Activated T-cell treated with anti-CD3 and anti-CD28 coated beads, Interleukin-2, amount 50 U/mL, for 48 hours (primary cell): ENCODE measurements at places on chromosomes 16 and 17.

DNA sequence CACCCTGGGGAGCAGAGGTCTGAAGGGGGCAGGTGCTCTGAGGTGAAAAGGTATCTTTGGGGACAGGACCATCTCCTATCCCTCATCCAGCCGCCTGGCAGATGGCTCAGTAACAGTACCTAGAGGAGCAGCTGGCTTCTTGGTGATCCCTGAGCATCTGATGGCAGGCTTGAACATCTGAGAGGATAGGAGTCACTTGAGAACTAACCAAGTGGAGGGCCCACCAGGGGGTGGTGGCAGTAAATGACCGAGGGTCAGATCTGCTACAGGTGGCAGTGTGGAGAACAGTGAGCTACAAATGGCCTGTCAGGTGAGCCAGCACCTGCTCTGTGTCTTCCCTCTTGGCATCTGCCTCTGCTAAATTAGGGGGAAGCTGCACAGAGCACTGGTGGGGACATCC, 13.8 kb downstream of the HROB start:
- no peak for DNase-seq

DNA sequence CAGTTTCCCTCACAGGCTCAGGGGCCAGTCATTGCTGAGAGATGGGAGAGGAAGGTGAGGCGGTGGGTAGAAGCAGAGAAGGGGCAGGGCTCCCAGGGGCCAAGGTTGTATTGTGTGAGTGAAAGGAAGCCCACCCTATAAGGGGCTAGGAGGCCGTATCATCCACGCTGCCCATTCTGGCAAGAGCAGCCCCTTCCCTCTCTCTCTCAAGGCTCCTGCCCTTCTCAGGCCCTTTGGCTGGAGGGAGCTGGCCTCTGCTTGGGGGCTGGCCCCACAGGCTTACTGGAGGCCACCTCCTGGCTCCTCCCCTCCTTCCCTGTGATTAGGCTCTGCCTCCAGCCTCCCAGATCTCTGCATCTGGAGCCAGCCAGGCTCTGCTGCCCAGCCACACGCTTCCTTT, 7.6 kb downstream of the TBKBP1 start:
- no peak for DNase-seq

- DNase-seq = peak; percentile 86
Observed at GRCh38 chr17:38871247-38872015, 1.6 kb downstream of the LASP1 start.

GRCh38 chr17:55418369-55419268, 3.0 kb downstream of the MMD start:
- DNase-seq = no peak

GRCh38 chr17:61314368-61315078, 85.1 kb upstream of the TBX2 start:
- no peak for DNase-seq
